ENCODE measurements at places on chromosomes 3 and 15.

GRCh38 chr15:50280271-50280670 lies 14.7 kb upstream of the HDC start:
- DNase-seq = no peak

GRCh38 chr3:186517218-186517617 lies 27.0 kb downstream of the CRYGS start:
- no peak for DNase-seq

DNA sequence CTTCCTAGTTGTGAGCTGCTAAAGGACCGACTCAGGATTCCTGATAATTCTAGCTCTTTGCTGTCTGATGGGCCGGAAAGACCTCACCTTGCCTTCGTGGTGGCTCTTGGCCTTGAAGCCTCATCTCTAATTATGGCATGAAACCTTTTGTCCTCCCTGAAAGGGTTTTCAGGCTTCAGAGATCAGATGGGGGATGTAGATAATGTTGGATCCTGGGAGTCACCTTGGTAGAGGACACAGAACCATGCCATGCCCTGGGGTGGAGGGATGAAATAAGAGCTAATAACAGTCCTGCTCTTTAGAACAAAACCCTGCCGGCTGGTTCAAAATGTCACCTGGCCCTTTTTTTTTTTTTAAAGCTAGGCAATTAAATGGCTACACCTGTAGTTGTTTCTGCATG lies 50.8 kb upstream of the SYN2 start:
- DNase-seq = no peak

GRCh38 chr3:46127503-46127902 lies 80.6 kb downstream of the CCR1 start:
- no peak for DNase-seq

DNA sequence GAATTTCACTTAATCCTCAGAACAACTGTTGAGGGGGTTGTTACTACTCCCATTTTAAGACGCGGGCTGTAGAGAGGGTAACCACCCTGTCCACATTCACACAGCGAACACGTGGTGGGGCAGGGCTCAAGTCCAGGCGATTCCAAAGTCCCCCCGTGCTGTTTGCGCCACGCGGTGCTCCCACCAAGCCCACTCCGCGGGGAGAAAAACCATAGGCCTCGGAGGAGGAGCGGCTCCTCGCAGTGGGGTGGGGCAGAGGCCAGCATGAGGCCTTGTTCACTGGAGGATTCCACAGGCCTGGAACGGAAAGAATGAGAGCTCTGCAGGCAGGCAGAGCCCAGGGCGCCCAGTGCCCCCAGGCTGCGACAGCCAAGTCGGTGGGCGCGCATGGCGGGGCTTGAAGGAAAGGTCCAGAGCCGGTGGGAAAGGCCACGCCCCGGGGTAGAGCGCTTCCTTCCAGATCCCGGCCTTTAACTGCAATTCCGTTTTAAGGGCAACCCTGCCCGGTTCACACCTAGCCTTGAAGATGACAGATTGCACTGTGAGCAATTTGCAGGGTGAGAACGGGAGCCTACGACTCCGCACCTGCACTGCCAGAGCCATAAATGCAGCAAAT lies 161.8 kb upstream of the TBL1XR1 start:
- DNase-seq = peak; percentile 5

DNA sequence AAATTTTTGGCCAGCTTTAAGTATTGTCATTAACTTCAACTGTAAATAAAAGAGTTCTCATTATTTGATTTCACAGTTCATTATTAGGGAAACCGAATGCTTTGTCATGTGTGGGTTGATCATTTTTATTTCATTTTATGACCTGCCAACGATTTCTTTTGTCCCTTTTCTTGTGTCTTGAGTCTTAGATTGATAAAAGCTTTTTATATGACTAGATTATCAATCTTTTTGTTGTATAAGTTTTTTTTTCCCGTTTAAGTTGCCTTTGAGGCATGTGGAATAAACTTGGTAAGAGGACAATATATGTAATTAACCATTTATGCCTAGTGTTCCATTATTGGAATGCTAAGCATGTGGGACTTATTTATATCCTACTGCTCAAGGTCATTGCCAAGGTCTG lies 62.8 kb downstream of the ATP2C1 start:
- DNase-seq = no peak

GRCh38 chr3:30481241-30481640 lies 125.2 kb upstream of the TGFBR2 start:
- DNase-seq = no peak

- DNase-seq = peak; percentile 23
Measured at GRCh38 chr15:71114887-71115566, at the start of gene THSD4. Gene THSD4 (plus strand): TSS chr15:71115471.

DNA sequence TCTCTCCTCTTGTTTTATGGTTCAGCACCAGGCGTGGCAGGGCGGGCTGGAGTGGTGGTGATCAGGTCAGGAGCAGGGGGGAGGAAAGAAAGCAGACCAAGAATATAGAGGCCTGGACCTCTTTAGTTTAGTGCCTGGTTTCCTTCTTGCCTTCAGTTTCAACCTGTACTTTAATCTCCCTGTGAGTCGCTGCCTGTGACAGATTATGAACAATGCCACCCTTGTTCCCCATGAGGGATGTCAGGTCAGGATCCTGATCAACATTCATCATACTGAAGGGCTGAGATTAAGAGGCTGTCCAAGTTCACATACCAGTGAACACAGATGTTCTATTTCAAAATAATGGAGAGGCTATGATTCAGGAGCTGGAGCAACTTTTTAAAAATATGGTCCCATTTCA lies 11.4 kb downstream of the ENTPD3 start:
- no peak for DNase-seq

DNA sequence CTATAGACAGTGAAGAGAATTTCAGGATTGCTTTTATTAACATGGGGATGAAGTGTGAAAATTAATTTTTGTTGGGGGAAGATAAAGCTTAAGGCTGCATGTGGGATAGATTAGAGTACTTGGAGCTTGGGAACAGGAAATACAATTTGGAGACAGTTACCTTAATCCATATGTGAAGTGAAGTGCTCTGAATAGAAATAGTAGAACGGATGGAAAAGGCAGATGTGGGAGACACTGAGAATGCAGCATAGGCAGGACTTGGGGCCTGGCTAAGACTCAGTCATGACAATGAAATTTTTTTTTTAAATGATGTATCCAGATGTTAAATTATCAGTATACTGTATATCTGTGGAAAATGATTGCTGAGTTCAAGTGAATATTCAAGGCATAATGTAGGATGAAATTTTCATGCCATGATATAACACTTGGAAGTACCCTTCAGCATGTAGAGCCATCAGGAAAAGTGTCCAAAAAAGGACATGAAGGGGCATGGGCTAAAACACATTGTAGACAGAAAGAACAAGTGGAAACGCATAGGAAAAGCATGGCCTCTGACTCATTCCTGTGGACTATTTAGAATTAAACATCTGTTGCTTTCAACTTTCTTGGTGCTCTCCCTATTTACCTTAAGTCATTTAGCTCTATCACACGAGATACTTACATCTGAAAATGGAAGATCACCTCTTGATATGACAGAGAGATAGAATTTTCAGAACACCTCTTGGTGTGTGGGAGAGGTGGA lies 134.8 kb downstream of the RBMS3 start:
- DNase-seq = no peak

- no peak for DNase-seq
Measured at GRCh38 chr15:67685008-67685599, 140.2 kb upstream of the SKOR1 start.

DNA sequence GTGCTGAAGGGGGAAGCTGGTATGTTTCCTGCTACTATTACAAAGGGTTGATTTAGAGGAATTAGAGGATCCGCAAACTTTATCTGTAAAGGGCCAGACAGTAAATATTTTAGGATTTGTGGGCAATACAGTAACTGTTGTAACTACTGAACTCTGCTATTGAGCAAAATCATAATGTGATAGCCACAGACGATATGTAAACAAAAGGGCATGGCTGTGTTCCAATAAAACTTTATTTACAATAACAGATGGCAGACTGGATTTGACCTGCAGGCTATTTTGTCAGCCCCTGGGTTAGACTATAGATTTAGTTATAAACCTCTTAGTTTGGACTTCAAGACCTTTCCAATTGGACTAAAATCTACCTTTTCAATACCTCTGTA lies 27.8 kb upstream of the KCNMB2 start:
- DNase-seq = no peak

GRCh38 chr3:71759401-71759800 lies 5.7 kb downstream of the GPR27 start:
- no peak for DNase-seq

- DNase-seq = no peak
Measured at GRCh38 chr3:118744186-118744585, 290.5 kb downstream of the IGSF11 start.

GRCh38 chr3:177569875-177570657 lies 372.8 kb upstream of the TBL1XR1 start:
- no peak for DNase-seq

GRCh38 chr3:104519068-104519467 lies 847.6 kb upstream of the ALCAM start:
- DNase-seq = no peak

GRCh38 chr15:37581866-37582532 lies 352.4 kb upstream of the TMCO5A start:
- no peak for DNase-seq

GRCh38 chr3:117562000-117562399 lies 852.4 kb downstream of the TUSC7 start:
- DNase-seq = no peak

DNA sequence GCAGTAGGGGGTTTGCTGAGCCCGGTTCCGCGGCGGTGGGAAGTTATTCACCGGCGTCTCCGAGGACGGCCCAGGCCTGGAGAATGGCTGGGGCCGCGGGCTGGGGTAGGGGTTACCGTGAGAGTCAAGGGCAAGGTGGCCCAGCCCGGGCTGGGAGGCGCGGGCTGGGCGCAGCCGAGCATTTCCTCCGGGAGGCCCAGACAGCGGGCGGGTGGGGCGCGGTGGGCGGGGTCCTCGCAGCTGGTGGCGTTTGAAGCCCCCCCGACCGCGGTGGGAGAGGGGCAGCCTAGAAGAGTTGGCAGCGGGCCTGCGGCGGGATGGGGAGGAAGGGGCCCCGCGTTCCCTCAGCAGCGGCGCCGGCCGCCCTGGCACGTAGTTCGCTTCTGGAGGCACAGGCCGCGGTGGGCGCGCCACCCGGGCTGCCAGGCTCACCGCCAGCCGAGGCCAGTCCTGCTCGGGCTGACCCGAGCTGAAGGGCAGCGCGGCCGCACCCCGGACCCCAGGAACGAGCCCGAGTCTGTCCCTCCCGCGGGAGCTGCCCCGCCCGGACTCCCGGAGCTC lies 960 bp upstream of the KLF13 start:
- DNase-seq = no peak

- DNase-seq = no peak
Measured at GRCh38 chr3:10672422-10672821, 143.6 kb upstream of the SLC6A11 start.

DNA sequence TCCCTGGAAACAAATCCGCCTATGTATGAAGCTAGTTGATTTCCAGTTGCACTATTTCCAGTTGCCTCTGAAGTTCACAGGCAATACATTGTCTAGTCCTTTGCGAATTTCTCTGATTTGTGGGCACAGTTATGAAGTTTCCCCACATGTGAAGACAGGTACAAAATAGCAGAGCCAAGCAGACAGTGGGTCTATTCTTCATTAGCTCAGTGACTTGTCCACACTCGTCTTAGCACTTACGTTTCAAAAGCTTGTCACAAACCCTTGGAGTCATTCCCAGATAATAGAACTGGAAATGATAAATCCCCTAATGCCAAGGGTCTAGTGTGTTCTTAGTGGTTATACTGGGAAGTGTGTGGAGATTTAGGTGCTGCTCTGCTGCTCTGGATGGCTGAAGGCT lies 14.5 kb downstream of the SRPRB start:
- no peak for DNase-seq

DNA sequence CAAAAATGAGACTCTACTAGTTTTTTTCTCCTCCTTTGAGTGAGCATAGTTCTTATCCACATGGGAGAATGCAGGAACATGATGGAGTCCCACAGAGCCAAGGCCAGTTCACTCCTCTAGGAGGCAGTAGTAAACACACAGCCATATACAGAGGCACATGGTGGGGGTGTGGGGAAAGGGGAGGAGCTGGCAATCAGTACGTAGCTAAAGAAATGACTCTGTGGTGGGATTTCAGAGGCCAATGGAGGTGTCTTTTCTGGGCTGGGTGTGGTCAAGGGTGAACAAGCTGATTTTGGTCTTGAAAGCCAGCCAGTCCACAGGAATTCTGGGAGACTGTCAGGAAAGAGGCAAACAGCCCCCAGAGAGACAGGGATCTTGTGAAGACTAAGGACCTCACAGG lies 6.6 kb upstream of the RAB11A start:
- DNase-seq = no peak

DNA sequence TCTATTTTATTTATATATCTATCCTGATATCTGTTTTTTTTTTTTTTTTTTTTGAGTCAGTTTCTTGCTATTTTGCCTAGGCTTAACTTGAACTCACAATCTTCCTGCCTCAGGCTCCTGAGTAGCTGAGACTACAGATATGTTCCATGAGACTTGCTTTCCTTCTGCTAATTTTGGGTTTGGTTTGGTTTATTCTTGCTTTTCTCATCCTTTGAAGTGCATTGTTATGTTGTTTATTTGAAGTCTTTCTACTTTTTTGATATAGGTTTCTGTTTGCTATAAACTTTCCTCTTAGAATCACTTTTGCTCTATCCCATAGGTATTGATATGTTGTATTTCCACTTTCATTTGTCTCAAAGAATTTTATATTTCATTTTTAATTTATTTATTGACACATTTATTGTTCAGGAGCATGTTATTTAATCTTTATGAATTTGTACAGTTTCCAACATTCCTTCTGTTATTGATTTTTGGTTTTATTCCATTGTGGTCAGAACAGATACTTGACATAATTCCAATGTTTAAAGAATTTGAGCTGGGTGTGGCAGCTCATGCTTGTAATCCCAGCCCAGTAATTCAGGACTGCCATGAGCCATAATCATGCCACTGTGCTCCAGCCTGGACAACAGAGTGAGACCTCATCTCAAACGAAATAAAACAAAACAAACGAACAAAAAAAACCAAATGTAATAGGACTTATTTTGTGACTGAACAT lies 62.3 kb upstream of the PLSCR4 start:
- DNase-seq = no peak

Data from stimulated activated CD8-positive, alpha-beta memory T cell treated with anti-CD3 and anti-CD28 coated beads, Interleukin-7, amount 100 ng/mL, for 1 hour (primary cell).